RPMI8226 (cell line): ENCODE measurements at places on chromosomes 12 and 14.
A peak's percentile ranks its signal among the peaks of the same experiment; 100 is the strongest.

- DNase-seq: no peak
Measured at GRCh38 chr14:104556256-104557021, 23.1 kb upstream of the C14orf180 start.

GRCh38 chr14:23895053-23895419, 58.5 kb upstream of the DHRS4 start:
- no peak for DNase-seq

DNA sequence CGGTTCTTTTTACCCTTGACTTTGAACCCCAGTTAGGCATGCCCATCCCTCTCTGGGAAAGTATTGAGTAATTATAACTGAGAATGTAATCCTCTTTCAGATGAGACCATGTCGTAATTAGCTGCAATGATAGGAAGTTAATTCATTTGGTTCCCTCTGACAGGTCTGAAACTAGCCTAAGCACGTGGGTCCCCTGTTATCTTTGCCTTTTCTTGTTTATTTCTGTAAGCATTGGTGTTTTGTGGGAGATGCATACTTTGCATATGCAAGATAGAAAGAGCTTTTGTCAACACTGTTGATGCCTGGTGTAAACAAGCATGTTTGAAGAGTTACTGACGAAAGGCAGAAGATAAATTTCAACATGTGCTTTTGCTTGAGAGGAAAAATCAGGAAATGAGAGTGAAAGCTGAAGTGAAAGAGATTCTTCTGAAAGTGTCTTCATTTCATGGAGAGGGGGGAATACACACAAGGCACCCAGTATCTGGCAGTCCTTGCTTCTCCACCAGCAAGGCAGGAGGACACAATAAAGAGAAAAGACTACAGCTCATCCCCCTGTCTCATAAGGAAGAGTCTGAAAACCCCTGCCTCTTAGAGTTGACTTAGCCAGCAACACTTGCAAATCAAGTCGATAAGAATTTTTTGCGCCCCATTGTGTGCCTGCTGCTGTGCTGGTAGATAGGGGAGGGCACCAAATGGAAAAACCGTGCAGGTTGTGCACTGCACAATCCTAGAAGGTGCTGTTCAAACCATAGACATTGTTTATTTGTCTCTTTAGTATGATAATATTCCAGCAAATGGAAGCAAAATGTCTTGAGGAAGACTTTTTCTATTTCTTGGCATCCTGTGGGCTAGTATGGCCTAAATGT, 77.8 kb downstream of the SLC24A4 start:
- DNase-seq: peak; percentile 15

DNA sequence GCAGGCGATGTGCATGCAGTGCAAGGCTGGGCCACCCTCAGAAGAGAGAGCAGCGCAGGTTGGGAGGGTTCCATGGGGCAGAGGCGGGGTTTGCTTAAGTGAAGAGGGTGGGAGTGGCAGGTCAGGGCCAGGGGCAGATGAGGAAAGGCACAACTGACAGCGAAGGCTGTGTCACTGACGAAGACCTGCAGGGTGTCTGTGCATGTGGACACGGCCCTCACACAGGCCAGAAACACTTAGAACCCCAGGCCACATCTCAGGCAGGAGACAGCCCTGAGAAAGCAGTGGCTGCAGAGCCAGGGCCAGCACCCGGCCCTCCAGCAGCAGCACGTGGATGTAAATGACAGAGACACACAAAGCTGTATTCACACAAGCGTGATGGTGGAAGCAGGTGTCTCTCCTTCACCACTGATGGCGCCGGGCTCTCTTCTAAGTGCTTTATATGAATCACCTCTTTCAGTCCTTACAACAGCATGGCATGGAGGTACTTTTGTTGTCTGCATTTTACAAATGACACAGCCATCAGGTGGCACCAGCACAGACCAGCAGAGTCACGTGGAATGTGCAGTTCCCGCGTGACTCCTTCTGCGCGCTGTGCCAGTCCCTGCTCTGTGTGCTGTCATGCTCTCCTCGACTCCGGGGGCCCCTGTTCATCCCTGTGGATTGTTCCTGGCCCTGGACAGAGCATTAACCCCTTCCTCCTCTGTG, 54.6 kb downstream of the TSPAN11 start:
- no peak for DNase-seq

DNA sequence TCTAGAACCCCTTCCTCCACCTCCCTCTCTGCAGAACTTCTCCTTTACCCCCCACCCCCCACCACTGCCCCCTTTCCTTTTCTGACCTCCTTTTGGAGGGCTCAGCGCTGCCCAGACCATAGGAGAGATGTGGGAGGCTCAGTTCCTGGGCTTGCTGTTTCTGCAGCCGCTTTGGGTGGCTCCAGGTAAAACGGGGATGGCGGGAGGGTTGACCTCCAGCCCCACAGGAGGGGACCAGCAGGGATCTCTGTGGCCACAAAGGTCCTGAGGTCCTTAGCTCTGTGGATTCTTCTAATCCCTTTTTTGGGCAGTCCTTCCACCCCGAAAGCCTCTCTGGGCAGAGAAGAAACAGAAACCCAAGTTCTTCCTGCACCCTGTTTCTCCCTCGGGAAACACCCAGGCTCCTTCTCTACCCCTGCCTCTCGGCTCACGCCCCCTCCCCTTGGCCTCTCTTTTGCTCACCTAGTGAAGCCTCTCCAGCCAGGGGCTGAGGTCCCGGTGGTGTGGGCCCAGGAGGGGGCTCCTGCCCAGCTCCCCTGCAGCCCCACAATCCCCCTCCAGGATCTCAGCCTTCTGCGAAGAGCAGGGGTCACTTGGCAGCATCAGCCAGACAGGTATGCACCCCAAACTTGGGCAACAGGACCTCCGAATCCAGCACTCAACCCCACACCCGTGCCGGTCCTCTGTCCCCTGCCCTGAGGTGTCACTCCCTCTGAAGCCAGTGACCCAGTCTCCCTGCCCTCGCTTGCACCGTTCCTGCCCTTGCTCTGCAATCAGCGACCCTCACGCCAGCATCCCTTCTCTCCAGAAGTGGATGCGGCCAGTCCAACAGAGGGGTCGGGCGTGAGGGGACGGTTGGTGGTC, 638 bp downstream of the LAG3 start:
- no peak for DNase-seq

DNA sequence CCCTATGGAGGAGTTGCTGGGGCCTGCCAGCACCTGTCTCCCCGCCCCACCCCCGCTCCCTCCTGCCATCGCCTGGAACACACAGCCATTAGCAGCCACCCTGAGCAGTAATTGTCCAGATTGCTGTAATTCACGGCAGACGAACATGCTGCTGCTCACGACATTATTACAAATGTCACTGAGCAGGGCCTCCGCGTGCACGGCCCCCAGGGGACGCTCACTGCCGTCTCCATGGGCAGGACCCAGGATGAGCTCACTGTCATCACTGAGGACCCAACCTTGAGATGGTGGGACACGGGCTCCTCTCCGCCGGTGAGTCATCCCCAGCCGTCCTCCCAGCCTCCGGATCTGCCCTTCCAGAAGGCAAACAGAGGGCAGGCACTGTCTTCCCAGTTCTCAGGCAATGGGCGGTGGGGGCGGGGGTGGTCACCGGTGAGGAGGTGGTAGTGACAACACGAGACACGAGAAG, 100.4 kb downstream of the RFLNA start:
- no peak for DNase-seq

GRCh38 chr12:54460317-54460923, 13.0 kb downstream of the GTSF1 start:
- no peak for DNase-seq

DNA sequence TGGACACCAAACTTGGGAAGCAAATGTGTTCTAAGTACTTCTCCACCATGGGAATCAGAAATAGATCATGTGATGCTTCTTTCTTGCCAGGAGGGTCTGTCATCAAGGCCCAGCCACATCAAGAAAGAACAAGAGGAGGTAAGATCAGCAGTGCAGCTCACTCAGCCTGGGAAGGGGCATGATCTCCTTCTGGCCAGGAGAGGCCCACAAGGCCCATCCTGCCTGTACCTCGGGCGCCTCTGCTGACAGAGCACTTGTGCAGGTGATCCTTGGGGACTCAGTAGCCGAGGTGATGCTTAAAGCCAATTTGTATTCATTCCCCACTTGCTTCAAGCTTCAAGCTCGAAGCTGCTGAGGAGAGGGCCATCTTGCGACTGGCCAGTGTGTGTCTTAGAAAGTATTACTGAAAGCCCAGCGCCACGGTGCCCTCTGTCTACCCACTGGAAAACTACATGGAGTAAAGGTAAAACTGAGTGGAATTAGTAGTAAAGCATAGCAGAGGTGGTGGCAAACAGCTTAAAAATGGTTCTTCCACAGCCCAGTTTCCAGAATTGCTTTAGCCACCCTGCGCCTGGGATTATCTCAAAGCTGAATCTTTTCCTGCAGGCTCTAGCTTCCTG, 26.2 kb downstream of the RTRAF start:
- peak; percentile 16 for DNase-seq

DNA sequence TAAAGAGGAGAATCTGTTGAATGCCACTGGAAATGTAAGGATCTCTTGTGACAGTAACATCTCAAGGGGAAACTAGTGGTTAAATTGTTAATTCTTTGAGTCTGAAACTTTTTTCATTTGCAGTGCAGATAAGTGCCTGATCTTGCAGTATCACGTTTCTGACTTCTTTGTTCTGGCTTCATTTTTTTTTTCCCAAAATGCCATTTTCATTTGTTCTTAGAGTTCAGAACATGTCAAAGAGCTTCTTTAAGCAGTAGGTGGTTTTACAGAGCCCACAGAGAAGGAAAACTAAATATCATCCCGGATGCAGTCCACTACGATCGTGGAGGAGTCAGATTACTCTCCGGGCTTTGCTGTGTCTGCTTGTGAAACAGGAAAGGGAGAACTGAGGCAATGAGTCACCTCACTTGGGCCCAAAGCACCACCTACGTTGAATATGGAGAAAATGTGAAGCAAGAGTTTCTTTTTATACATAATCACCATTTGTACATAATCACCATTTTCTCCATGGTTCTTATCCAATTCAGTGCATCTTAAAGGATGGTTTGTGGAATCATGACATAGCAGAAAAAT, 43.9 kb downstream of the HMGA2 start:
- no peak for DNase-seq

- no peak for DNase-seq
Measured at GRCh38 chr12:14514946-14515345, 52.7 kb downstream of the PLBD1 start.

DNA sequence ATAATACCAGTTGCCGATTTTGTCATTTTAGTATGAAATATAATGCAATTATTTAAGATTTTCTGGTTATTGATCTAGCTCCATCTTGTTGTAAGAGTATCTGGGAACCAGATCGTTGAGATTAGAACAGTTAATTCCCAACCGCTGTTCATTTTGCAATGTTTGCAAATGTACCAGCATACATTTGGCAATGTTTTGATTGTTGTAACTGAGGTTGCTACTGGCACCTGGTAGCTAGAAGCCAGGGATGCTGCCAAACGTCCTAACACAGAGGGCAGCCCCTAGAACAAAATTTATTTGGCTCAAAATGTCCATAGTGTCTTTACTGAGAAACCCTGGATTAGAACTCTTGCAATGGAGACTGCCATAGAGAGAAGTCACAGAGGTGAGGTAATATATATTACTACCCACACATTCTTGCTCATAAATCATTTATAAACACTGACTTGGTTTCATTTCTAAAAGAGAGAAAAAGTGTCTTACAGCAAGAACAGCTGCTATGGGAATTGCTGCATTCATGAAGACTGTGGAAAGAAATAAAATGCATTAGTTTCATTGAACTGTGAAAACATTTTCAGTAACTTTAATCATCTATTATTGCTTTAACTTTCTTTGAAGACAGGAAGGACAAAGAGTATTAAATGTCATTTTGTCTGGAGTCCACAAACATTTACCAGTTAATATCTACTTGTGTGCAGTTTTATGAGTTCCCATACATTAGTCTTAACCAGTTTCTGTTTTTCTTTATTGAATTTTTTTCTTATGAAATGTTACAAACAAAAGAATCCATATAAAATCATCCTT, 46.2 kb downstream of the ABCC9 start:
- no peak for DNase-seq

DNA sequence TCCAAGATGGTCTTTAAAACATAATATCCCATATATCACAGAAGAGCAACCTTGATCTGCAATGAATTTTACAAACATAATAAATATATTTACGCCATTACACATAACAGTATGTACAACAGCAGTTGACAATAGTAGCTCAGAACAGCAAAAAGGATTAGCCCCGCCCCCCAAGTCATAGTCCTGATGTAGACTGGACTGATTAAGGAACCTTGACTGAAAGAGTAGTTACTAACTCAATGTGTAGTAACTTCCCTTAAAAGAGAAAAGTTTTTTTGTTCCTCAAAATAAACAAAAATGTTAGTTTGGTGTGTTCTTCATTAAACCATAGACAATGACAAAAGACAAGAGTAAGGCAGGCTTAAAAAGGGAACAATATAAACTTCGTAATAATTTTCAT, 44.5 kb downstream of the GTF2A1 start:
- peak; percentile 66 for DNase-seq

DNA sequence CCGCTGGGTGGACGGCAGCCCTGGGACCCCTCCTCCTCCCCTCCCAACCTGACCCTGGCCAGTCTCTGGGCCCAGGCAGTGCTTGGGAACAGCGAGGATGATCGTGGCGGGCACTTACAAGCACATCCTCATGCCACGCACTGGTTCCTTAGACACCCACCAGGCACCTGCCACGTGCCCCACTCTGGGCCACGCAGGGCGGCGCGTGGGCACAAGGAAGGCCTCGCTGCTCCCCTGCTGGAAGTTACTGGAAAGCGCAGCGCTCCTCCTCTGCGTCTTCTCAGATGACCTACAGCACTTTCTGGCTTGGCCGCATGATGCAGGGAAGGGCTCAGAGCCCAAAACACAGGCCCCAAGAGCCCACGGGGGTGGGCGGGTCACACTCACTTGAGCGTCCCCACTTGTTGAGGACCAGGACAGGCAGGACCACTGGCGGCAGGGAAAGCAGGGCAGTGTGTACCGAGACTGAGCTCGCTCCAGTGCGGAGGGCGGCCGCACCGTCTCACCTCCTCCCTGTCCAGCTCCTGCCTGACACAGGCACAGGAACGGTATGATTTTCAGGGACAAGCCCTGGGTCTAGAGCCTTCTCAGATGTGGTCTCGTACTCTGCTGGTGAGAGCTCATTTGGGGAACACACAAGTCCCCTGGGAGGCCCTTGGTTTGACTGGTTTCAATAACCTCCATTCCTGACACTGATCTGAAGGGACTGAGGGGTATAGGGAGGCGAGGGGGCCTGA, 128.3 kb upstream of the EVL start:
- no peak for DNase-seq

- no peak for DNase-seq
Measured at GRCh38 chr12:71702590-71702989, 16.7 kb downstream of the TMEM19 start.

GRCh38 chr12:15522574-15523187, 200.4 kb downstream of the PTPRO start:
- peak; percentile 43 for DNase-seq

GRCh38 chr14:92768795-92769194, 20.4 kb upstream of the LGMN start:
- DNase-seq: peak; percentile 61

DNA sequence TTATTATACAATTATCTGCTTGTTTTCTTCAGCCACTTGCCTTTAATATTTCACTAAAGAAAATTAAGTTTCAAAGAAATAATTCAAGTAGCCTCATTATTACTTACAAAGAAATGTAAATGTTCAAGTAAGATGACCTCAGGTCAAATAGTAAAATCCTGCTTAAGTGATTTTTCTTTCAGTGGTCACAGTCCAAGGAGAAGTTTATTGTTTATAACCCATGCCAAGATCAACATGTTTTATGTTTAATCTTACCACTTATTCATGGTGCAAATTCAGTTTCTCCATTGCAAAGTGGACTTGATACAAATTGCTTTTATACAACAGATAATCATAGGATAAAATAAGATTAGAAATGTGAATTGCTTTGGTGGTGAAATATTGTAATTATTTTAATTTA, 370.2 kb upstream of the FLRT2 start:
- DNase-seq: no peak

GRCh38 chr12:68792952-68793351, 15.0 kb upstream of the MDM2 start:
- peak; percentile 59 for DNase-seq
